Tongue (tissue), 3 donors: ENCODE measurements at places on chromosomes 12 and 14. TPM values are rescaled to one million over a fixed set of nuclear protein-coding genes. Genes with fewer than 3 reads are reported as not detected.

DNA sequence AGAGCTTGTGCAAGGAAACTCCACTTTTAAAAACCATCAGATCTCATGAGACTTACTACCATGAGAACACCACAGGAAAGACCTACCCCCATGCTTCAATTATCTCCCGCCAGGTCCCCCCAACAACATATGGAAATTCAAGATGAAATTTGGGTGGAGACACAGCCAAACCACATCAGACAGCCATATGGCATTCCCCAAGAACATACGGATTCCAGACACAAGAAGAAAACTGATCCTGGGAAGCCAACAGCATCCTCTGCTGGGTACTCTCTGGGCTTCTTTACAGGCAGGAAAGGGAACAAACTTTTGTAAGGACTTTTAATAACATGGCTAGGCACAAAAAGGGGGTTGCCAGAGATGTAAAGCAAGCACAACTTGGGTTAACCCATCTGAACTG is 127.2 kb downstream of the TMEM132C start:
- peak; percentile 39 for DNase-seq

DNA sequence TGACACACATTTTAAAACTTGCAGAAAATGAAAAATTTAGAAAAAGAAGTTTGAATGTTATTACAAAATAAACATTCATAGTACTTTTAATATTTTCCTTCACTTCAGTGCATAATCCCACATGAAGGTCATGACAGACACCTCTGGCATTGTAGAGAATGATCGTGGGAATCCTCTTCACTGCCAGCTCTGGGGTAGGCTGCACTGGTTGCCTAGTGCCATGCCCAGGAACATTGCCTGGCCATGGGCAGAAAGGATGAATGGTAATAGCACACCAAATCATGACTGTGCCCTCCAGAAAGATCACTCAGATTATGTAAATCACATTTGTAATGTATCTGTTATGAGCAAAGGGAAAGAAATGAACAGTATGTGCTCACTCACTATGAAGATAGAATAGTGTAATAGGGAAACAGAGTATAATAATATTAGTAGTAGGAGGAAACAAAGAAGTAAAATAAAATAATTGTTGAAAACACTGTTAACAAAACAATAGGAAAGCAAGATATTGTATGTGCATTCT is 161.6 kb downstream of the PLCZ1 start:
- DNase-seq: no peak

DNA sequence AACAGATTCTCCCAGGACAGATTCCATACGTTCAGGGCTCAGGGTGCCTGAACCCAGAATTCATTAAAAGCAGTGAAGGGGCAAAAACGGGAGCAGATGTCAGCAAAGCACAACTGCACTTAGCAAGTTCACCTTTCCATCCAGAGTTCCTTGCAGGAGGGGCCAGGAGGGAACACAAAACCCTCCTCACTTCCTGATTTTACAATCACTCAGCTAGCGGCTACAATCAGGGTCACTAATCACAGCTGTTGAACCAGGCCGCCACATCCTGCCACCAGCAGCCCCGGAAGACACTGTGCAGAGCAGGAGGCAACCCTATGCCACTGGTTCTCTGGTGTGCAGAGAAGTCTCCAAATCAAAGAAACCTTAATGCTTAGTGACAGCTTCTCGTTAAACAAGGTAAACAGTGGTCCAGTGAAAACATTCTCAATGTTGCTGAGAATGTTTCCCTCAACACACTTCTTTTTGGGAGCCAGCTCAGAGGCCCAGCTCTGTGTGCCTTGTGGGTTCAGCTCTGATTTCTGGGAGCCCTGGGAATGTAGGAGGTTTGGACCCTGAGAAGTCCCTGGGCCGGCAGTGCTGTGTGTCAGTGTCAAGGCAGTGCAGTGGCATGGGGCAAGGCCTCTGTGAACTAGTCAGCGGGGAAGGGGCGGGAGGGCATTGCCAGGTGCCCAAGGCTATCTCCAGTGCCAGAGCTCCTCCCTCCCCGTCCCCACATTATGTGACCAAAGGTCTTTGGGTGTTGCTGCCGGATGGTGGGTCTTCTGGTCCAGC is 54.5 kb downstream of the VCPKMT start:
- no peak for DNase-seq

Gene TIMM9
- total RNA-seq: 34.3 TPM

GRCh38 chr12:113244478-113244958 is 23.3 kb downstream of the TPCN1 start:
- DNase-seq: peak; percentile 61

DNA sequence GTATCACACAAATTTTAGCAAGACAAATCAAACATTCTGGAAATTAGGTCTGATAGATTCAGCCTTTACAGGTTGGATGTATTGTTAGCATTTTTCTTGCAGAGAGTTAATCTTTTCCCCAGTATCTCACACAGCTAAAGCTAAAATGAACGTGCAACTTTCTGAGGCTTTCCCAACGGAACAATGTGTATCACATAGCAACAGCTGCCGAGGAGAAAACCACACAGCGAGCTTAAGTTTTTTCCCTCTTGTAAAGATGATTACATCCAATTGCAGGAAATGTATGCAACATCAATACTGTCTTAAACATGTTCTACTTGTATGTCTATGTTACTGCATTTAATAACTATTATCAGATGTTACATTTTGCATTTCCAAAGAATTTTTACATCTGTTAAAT is 182.2 kb downstream of the CCDC59 start:
- DNase-seq: peak; percentile 74

Gene KLRF1
- total RNA-seq: 0.51 TPM

Gene SOX5
- total RNA-seq: 7.8 TPM

GRCh38 chr12:132415327-132416120 is 74.4 kb upstream of the FBRSL1 start:
- no peak for DNase-seq

GRCh38 chr12:120314220-120314619 is 12.1 kb downstream of the SIRT4 start:
- no peak for DNase-seq
